ENCODE measurements at places on chromosomes 7 and 10. TPM values are rescaled to one million over a fixed set of nuclear protein-coding genes. Genes with fewer than 3 reads are reported as not detected.

LIPM gene
- not detected for total RNA-seq

FOXI2 gene
- not detected for total RNA-seq

PRXL2A gene
- 11.2 TPM for total RNA-seq

FRMD4A gene
- 3.4 TPM for total RNA-seq

CLRN3 gene
- total RNA-seq = not detected

CYP2C19 gene
- not detected for total RNA-seq

OR2A1 gene
- total RNA-seq = not detected

CBLL1 gene
- total RNA-seq = 49.9 TPM

MYOZ1 gene
- total RNA-seq = not detected

SEMA3A gene
- total RNA-seq = 0.41 TPM

- DNase-seq = no peak
These were observed 72.9 kb upstream of the NEBL start for GRCh38 chr10:20970044-20970443.

DNA sequence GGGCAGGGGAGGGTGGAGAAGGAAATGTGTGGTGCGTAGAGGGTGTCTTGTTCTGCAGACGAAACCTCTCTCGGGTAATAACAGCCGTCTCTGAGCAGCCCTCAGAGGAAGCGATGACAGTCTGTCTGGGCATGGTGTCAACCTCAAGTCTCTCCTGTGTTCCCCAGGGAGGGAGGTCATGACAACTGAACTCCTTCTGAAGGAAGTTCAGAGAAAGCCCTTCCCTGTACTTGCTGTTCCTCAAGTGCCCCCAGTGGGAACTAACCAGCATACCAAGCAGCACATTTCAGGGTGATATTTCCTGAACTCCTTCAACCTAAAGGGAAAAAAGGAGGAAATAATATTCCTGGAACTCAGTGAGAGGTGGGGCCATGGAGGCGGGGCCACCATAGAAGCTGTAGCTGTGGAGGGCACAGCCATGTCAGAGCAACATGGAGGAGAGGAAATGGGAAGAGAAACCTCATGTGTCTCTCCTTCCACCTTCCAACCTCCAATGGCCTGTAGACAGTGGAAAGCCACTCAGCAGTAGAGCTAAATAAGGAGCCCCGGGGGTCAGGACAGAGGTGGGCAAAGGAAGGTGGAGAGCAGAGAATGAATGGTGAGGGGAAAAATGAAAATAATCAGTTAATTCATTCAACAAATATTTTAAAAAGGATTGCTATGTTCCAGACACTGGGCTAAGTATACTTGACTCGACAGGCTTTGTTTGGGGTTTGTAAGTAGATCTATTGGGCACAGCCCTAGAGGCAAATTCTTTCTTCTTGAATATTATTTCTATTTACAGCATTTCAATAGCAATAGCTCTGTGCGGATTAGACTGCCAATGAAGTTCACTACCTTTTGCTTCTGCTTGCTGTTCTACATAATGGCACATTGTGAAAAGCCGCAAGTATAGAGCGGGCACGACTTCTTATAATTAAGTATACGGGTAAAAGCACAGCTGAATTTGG lies 61.0 kb upstream of the AOAH start:
- peak; percentile 83 for DNase-seq

- DNase-seq = no peak
These were observed 52.3 kb upstream of the AQP1 start for GRCh38 chr7:30859202-30859939.

- no peak for DNase-seq
These were observed 59.9 kb upstream of the KAT6B start for GRCh38 chr10:74766501-74766900.

GRCh38 chr10:32125023-32125422 lies 68.8 kb upstream of the KIF5B start:
- no peak for DNase-seq

DNA sequence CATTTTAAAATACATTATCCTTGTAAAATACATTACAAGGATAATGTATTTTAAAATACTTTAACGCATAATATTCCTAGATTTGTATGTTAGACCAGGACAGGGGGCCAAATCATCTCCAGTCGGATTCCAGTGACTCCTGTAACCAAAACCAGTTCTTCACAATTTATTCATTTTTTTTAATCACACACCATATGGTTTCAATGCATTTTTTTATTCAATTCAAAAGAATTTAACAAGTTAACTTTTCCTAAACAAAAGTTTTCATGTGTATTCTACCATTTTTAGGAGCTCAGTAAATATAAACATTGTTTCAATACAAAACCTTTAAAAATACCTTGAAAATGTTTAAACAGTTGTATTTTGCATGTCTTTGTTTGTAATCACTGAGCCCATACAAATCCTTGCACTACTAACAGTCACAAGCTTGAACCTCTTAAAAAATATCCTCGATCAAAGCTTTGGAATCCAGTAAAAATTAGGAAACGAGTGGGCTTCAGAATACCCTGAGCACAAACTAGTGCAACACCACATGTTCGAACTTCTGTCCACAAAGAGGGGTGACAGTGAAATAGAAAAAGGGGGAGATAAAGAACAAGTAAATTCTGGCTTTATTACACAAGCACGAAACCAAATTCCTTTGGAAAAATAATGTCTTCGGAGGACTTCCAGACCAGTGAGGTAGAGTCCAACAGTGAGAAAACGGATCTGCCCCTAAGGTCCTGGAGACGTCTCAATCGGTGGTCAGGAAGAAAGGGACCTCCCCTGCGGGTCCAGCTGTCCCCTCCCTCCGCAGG lies 1.6 kb downstream of the CCDC71L start:
- DNase-seq = no peak

DNA sequence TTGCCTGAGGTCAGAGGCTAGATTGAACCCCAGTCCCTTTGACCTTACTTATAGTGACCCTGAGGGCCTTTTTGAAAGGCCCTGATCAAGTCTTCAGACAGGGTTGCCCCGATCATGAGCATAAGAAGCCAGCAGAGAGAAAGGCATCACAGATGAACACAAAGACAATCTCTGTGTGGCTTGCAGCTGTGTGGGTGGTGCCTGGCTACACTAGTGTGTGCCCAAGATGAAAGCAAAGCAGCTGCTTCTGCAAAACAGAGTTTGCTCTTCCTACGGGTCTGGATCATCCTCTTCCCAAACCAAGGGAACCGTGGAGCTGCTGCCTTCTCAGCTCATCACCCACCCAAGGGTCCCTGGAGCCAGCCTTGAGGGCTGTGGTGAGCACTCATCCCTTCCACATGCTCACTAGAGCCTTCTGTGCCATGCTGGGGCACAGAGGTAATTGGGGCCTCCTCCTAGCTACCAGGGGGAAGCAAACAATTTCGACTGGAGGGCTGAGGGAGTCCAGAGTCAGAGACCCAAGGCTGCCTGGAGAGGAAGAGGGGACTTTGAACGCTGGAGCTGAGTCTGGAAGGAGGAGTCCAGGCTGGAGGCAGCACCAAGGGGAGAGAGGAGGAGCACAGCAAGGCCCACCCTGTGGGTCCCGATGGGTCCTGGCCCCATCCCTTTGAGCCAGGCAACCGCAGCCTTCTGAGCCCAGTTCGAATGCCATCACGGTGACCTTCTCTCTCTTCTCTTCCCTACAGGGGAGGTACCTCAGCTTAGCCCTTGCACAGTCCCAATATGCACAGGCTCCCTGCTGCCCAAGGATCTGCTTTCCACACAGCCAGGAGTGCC lies 42.3 kb downstream of the ANTXRL start:
- DNase-seq = no peak

GRCh38 chr7:155398944-155399343 lies 59.0 kb upstream of the EN2 start:
- no peak for DNase-seq

DNA sequence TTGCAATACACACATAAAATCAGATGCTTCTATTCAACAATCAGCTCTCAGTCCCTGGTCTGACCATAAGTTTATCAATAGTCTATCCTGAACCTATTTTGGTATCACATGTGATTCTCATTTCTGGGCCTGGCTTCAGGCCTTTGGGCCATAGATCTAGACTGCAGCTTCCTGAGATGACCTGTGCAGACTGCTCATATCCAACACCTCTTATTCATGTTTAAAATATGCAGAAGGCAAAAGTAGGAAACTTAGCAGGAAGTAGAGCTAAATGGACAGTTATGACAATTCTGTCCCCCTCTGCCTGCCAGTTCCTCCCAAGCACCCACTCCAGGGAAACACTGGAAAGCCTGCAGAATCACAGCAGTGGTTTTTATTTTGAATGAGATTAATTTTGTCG lies 53.3 kb downstream of the C7orf25 start:
- no peak for DNase-seq

DNA sequence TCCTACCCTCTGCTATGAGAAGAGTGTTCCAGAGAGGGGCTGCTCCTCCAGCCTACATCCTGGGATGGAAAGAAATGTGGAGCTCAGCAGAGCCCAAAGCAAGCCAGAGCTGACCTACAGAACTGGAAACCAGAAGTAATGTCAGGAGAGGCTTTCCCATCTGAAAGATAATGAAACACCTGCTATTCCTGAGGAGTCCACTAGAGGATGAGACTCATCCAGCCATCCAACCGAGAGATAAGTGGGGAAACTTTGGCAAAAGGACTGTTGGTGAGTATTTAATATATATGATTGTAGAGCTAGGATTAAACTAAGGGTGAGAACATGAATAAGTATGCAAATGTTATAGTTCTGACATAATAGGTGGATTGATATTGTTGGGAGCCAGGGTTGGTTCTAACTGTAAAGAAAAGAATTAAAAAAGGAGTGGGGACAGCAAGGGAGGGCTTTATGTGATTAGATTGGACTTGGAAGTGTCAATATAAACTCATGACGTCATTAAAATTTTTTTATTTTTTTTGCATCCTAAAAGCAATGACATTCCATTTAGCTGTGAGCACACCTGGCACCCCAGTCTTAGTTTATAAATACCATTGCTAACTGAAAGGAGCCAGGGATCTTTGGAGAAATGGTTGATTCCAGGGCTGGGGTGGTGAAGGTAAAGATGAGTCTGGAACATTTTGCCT lies 312.8 kb upstream of the NFE2L3 start:
- DNase-seq = no peak

GRCh38 chr7:112266595-112267270 lies 60.2 kb downstream of the ZNF277 start:
- DNase-seq = no peak

- DNase-seq = no peak
These were observed 24.3 kb downstream of the KIF5B start for GRCh38 chr10:32031920-32032319.

GRCh38 chr7:82264783-82265305 lies 178.7 kb downstream of the CACNA2D1 start:
- no peak for DNase-seq

DNA sequence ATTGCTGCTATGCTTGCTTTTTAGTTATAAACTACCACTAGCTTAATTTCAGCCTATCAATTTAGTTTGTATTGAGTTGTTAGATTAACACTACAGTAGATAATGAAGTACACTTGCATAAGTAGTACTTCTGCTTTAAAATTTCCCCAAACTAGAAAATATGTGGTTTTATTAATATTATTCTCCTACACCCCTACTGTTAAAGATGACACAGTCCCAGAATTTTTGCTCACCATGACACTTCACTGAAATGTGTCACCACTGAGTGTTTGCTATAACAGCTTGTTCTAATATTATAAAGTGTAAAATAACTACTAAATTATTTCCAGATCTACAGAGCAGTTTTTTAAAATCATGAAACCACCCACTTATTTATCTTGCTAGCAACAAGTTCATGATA lies 31.6 kb downstream of the RHEB start:
- DNase-seq = no peak

GRCh38 chr10:43253461-43254198 lies 13.2 kb downstream of the RASGEF1A start:
- no peak for DNase-seq

DNA sequence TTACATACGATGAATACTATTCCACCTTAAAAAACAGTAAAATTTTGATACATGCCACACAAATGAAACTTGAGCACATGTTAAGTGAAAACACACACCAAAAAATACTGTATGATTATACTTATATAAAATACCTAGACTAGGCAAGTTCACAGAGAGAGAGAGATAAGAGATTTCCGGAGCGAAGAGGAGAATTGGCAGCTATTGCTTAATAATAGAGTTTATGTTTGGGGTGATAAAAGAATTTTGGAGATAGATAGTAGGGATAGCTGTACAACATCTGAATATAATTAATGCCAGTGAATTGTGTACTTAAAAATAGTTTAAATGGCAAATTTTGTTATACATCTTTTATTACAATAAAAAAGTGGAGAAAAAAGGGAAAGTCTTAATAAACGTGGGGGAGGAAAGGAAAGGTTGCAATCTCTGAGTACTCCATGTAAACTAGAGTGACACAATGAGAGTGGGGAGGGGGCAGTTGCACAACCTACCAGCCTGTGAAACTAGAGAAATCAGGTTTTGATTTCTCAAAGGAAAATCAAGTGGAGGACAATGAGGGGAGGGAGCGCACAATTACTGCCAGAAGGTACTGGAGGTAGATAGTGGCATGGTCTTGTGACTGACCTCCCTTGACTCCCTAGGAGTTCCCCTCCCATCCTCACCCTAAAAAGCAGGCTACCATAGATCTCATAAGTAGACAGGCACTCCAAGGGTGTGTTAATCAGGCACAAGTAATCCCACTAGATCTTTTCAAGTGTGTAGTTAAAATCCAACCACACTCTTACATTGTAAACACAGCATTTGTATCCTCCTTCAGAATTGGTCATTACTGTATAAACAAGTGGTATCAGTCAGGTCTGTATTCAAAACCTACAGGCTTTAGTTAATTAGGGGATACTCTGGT lies 31.6 kb upstream of the ANK3 start:
- DNase-seq = no peak

- no peak for DNase-seq
These were observed 76.1 kb downstream of the BICC1 start for GRCh38 chr10:58588673-58589265.

- no peak for DNase-seq
These were observed 739.4 kb upstream of the IGFBP3 start for GRCh38 chr7:46660402-46660980.

DNA sequence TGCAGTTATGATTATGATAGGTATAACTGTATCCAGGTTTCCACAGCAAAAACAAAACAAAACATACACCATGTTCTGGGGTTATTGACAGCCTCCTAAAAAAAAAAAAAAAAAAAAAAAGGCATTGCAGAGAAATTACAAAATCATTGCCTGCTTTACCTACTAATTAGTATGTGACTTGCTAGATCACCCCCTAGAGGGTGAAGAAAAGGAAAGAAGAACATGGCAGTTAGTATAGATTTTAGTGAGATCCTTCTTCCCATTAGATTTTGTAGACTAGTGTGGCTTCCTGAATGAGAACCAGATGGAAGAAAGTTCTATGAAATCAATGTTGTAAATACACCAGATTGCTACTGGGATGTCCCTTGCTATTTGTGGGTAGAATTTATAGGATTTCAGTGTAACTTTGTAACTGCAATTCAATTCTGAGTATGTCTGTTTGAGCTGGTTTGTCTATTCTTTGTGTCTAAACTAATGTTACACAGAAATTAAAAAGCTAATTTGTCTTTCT lies 24.0 kb upstream of the AGBL3 start:
- no peak for DNase-seq

DNA sequence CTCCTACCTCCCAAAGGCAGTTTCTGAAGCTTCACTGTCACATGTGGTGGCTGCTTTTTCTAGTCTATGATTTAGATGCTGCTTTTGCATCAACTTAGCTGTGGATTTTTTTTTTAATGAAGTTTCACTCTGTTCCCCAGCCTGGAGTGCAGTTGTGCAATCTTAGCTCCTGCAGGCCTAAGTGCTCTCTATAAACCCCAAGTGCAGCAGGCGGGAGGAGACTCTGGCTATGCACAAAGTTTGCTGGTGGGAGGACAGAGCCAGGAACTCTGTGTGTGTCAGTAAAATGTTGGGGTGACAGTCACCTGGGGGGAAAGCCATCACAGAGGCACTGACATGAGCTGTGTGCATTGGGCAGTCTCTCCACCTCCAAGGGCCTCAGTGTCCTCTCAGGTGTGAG lies 138.8 kb upstream of the FAM20C start:
- DNase-seq = no peak

Measured in B cell (primary cell).